ENCODE measurements at places on chromosomes 6 and 20.

DNA sequence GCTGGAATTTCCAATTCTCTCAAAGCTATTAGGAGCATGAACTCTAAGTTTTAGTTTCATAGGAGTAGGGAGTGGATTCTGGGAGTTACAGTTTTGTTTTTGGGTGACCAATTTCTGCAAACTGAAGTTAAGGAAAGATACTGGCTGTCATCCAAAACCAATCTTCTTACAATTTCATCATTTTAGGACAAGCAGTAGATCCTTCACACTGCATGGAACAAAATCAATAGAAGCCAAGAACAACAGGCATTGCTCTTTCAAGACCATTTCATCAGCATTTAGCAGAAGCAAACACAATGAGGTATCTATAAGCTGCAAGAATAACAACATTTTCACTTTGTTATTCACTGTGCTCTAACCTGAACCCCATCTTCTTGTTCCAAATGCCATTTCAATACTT, 173.0 kb downstream of the GMDS start:
- DNase-seq = peak; percentile 43

- no peak for DNase-seq
These were observed 15.2 kb upstream of the TAAR5 start for GRCh38 chr6:132604635-132605152.

DNA sequence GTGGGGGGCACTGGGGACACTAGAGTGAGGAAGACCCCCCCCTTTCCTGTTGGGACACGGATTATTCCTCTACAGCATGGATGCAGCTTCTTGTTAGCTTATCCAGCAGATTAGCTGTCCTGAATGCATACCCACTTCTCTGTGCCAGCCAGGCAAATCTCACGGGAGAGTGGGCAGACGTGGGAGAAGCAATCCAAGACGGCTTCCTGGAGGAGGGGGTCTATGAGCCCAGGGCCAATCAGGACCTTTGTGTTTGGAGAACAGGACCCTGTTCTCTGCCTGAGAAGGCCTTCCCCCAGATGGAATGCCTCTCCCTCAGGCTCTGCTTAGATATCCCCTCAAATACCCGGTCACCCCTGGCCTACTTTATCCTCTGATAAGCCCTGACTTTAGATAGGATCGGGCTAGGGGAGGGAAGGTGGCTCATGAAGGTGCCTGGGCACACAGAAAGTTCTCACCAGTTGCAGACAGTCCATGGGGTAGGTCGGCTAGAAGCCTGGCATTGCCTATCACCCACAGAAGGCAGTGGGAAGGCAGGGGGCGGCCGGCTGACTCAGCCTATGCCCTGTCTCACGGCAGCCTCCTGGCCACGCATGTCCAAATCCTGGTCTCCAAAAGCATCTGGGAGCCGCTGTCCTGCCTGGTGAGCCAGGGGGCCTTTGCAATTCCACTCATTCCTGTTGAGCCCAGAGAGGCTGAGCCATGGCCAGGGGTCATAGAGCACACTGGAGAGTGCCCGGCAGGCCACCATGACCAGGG, 34.7 kb downstream of the SUN5 start:
- no peak for DNase-seq

DNA sequence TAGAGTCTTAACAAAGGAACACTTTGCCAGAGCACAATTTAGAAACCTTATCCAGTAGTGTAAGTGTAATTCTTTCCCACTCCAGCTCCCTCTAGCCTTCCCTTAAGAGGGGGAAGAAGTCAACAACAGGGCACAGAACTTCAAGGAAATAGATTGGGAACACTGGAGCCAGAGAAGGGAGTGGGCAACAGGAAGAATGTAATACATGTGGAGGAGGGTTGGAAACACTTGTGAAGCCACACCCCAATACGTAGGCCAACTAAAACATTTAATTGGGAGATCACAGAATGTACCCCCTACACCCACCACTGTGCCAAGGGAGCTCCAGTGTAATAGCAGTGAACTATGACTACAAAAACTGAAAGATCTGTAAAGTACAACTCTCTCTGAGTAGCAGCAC, 735.7 kb upstream of the HS3ST5 start:
- no peak for DNase-seq
